ENCODE measurements at places on chromosomes 4 and X. TPM values are rescaled to one million over a fixed set of nuclear protein-coding genes. Genes with fewer than 3 reads are reported as not detected.

Gene LNX1
- total RNA-seq: 5.9 TPM

Gene VSIG4
- total RNA-seq: 0.25 TPM

- DNase-seq: no peak
Observed at GRCh38 chr4:60652933-60653332, 547.2 kb upstream of the ADGRL3 start.

Gene UCP1
- total RNA-seq: 0.15 TPM

DNA sequence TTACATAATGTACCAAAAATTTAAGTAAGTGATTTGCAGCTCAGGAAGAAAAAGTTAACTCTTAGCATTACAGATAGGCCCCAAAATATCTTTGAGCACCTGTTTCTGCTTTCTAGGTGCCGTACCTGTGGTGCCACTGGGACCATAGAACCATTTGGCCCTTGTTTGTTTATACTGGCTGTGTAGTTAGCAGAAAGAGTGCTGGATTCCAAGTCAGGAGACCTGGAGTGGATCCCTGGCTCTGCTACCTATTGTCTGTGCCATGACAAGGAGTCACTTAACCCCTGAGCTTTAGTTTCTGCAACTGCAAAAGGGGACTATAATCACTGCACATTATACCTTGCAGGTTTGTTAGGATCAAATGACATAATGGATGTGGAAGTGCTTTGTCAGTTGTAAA lies 137.8 kb upstream of the GPR101 start:
- DNase-seq: no peak

Gene PRIMPOL
- total RNA-seq: 9.6 TPM

Gene TEX13B
- 3.4 TPM for total RNA-seq

GRCh38 chr4:171621646-171622045 lies 191.6 kb upstream of the GALNTL6 start:
- no peak for DNase-seq

DNA sequence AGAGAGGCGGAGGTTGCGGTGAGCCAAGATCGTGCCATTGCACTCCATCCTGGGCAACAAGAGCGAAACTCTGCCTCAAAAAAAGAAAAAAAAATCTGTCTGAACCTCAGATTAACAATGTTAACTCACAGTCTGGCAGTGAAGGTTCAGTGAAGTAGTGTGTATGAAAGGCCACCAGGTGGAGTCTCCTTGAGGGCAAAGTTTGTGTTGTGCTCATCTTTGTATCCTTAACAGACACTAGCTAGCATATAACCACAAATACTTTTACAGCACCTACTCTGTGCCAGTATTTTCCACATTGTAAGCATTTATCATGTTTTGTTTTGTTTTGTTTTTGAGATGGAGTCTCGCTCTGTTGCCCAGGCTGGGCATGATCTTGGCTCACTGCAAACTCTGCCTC lies 46.0 kb upstream of the MGST2 start:
- no peak for DNase-seq

Gene CHRDL1
- total RNA-seq: 11.1 TPM

GRCh38 chr4:169249999-169250398 lies 20.8 kb downstream of the SH3RF1 start:
- no peak for DNase-seq

- no peak for DNase-seq
Observed at GRCh38 chr4:170627418-170627817, 537.7 kb upstream of the AADAT start.

Gene DCAF12L1
- total RNA-seq: 1.6 TPM
